Activated naive CD8-positive, alpha-beta T cell treated with anti-CD3 and anti-CD28 coated beads, Interleukin-2, amount 10 ng/mL, durations not matched to agents 7 days and 5 days (primary cell): ENCODE measurements at places on chromosomes 1 and 21. TPM values are rescaled to one million over a fixed set of nuclear protein-coding genes. Genes with fewer than 3 reads are reported as not detected.

- no peaks in the 10 kb centered on the region for H3K36me3 ChIP-seq
- H3K27ac ChIP-seq = no peak overlapping the region
- no peak for DNase-seq
- H3K27me3 ChIP-seq = peaks cover 2% of the 10 kb centered on the region
Measured at GRCh38 chr1:170967042-170967910, 31.9 kb downstream of the MROH9 start.

DNA sequence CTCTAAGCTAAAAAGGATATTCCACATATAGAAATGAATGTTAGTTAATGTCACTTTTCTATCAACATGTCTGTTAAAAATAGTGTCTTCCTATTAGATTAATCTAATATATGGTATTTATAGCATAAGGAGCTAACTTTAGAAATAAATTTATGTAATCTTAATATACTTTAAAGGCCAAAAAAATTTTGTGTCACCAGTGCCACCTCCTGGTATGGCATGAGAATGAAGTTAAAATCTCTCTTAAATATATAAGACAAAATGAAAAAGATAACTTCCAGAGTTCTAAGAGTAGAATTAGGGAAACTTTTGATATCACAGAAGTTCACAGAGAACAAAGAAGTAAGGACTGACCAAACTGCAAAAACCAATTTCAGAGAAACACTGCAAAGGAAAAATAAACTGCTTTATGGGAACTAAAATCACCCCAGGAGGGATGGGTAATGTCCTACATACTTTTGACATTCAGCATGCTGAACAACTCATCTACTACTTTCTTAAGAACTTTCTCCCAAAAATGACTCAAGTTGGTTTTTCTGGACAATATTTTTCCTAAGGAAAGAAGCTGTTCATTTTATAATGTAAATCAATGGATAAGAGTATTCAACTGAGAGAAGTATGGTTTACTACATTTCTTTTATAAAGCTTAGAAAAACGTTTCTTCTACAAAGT is 82.8 kb downstream of the TRIM33 start:
- DNase-seq = no peak
- H3K4me1 ChIP-seq = peaks cover 7% of the 10 kb centered on the region
- no peak overlapping the region for H3K4me3 ChIP-seq
- no peaks in the 10 kb centered on the region for H3K27me3 ChIP-seq
- no peak overlapping the region for H3K27ac ChIP-seq

The RGSL1 gene
- not detected for total RNA-seq

DNA sequence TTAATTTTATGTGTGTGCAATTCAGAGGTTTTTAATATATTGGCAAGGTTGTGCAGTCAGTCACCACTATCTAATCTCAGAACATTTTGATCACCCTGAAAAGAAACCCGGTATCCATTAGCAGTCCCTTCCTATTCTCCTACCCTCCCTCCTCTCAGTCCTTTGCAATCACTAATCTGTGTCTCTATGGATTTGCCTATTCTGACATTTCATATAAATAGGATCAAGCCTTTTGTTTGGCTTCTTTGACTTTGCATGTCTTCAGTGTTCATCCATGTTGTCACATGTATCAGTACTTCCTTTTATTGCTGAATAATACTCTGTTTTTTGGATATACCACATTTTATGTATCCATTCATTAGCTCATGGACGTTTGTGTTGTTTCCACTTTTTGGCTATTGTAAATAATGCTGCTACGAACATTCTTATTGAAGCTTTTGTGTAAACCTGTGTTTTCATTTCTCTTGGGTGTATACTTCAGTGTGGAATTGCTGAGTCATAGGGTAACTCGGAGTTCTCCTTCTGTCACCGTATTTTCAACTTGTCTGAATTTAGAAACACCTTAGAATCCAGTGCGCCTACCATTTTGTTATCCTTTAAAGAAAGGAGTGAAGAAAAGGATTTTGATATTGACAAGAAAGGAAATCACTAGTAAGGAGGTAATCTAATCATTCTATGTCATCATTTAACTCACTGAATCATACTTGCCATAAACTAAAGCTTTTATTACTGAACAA is 3.4 kb downstream of the CEP85 start:
- H3K4me3 ChIP-seq = peak overlapping the region; percentile 25
- H3K27ac ChIP-seq = no peak overlapping the region
- H3K4me1 ChIP-seq = peaks cover 35% of the 10 kb centered on the region

The PTGER3 gene
- 0.71 TPM for total RNA-seq

The ILDR2 gene
- total RNA-seq = 3.5 TPM

- H3K4me3 ChIP-seq = no peak overlapping the region
- no peak for DNase-seq
- H3K36me3 ChIP-seq = peaks cover 37% of the 10 kb centered on the region
Measured at GRCh38 chr1:93186667-93187066, 6.1 kb downstream of the CCDC18 start.

GRCh38 chr21:46326110-46326703 is 2.3 kb downstream of the PCNT start:
- peak overlapping the region; percentile 5 for H3K27ac ChIP-seq
- H3K27me3 ChIP-seq = no peaks in the 10 kb centered on the region
- peaks cover 24% of the 10 kb centered on the region for H3K36me3 ChIP-seq
- no peak for DNase-seq
- peak overlapping the region; percentile 36 for H3K4me3 ChIP-seq
- H3K4me1 ChIP-seq = peaks cover 24% of the 10 kb centered on the region

The PSMB4 gene
- 243 TPM for total RNA-seq
